ENCODE measurements at places on chromosomes 6 and 20.

- no peak for DNase-seq
Measured at GRCh38 chr6:97052896-97053295, 128.4 kb downstream of the KLHL32 start.

- peak; percentile 34 for DNase-seq
Measured at GRCh38 chr6:73394577-73395354, at the start of gene DDX43. Gene DDX43 (plus strand): TSS chr6:73394828. CDS start chr6:73394906, 78 bp downstream.

- no peak for DNase-seq
Measured at GRCh38 chr20:16209951-16210361, 363.3 kb downstream of the KIF16B start.

DNA sequence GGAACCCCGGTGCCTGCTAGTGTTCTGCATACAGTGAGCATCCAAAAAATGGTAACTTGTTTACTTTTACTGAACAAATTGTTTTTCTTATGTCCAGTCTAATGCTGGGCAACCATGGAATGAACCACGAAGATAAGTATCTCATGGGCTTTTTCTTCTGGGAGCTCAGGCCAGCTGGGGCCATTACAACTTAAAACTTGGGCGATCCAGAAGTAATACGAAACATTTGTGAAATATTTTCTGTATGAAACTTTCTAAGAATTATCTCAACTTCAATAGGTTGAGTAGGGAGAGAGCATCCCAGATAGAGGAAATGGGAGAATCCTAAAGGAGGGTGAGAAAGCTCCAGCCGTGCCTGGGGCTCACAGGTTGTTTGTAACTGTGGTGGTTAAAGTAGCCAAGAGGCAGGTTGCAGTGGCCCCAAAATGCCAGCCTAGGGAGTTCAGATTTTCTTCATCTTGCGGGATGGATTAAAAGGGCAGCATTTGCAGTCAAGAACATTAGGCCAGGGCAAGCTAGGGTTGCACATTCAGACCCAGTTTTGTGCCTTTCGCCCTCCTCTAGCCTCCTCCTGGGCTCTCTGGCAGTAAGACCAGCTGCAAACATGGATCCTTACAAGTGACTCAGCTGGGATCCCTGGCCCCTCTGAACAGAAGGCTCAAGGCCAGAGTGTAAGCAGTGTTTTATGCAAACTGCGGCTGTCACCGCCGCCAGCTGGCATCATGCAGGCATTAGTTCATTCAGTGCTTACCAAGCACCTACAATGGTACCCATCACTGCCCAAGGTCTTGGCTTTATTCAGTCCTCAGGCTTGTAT, 41.5 kb downstream of the ELMO2 start:
- DNase-seq, result no peak

DNA sequence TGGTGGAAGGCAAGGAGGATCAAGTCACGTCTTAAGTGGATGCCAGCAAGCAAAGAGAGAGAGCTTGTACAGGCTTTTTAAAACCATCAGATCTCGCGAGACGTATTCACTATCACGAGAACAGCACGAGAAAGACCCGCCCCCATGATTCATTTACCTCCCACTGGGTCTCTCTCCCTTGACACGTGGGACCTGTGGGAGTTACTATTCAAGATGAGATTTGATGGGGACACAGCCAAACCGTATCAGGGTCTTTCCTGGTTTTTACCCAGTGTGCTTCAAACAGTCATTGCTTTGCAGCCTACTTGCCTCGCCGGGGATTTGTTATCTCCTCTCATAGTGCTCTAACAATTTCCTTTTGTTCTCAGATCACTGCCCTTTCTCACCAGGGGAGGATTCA, 108.2 kb downstream of the UST start:
- no peak for DNase-seq

DNA sequence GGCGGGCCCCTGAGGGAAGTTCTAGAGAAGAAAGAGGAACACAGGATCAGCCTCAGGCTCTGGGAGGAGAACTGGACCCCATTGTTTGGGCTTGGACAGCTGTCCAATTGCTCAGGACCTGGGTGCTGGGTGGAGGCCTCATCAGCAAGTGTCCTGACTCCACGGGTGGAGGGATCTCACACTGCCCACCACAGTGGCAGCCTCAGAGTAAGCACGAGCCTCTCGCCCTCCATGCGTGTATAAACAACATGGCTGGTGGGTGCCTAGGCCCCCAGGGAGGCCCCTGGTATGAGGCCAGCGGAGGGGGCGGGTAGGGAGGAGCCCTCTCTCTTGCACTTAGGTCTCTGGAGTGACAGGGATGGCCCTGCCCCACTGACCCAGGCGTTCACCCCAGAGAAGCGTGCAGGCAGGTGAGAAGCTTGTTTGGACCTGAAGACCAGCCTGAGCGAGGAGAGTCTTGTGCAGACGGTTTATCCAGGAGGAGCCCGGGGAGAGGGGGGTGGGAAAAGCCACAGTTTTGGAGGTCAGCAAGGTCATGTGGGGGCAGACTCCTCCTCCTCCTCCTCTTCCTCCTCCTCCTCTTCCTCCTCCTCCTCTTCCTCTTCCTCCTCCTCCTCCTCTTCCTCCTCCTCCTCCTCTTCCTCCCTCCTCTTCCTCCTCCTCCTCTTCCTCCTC, 41.9 kb upstream of the BHLHE23 start:
- DNase-seq, result no peak

GRCh38 chr6:42958125-42958524, 2.4 kb upstream of the GNMT start:
- no peak for DNase-seq

DNA sequence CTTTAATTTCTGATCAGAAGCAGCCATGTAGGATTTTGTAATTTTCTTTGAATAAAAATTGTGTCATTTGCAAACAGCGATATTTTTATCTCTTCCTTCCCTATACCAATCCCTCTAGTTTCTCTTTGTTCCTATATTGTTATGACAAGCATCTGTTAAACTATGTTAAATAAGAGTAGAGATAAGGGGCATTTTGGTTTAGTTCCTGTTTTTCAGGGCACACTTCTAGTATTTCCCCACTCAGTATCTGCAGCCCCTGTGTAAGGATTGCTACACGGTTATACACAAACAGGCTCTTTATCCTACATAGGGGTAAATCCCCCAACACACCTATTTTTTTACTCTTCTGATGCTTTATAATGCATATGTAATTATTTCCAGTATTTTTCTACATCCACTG, 42.1 kb downstream of the TRERF1 start:
- DNase-seq, result no peak

- no peak for DNase-seq
Measured at GRCh38 chr20:41371371-41371770, 4.8 kb upstream of the EMILIN3 start.

GRCh38 chr20:371755-372542, 8.6 kb upstream of the TRIB3 start:
- no peak for DNase-seq

DNA sequence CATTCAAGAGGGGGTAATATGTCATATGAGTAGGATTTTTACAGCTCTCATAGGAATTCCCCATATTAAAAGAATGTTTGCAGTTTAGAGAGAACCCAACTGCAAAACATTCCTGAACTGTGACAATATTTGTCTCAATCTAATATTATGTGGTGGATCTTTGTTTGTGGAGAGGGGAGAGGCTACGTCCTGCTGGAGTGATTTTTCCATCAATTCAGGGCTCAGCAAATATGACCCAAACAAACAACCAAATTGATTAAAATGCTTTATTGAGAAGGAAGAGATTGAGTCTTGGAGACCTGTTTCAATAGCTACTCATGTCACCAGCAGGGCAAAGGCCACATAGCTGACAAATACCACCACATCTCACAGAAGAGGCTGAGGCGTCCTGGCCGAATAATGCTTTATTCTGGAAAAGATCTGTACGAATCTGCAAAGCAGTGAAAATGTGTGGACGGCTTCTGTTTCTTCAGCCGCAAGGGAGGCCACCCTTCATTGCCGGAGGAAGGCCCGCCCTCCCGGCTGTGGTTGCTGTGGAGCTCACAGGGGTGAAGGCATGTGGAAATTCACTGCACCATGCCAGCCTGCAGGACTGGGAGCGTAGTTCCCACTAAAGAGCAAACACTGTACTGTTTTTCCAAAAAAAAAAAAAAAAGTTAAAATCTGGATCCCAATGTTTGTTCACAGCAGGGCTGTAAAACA, 89.7 kb upstream of the QKI start:
- peak; percentile 73 for DNase-seq

DNA sequence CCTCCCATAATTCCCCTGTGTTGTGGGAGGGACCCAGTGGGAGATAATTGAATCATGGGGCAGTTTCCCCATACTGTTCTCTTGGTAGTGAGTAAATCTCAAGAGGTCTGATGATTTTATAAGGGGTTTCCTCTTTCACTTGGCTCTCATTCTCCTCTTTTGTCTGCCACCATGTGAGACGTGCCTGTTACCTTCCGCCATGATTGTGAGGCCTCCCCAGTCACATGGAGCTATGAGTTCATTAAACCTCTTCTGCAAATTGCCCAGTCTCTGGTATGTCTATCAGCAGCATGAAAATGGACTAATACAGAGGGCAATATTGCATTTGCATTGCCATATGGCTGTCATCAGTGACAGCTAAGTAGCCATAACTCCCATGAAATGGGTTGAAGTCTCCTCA, 63.2 kb downstream of the ZNF217 start:
- no peak for DNase-seq

DNA sequence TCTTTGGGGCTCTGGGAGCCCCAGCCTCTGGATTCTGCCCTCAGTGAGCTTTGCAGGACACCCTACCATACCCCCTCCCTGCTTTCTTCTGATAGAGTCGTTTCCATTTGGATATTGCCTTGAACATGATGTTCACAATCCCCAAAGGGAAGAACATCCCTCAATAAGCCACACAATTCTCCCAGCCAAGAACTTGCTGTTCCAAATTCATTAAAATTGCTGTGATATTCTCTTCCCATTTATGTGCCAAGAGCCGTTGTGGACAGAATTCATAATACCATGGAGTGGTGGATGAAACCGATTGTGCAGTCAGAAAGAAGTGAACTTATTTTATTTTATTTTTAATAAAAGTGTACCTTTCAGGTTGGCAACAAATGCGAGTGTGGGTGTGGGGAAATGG, 95.8 kb downstream of the DHX35 start:
- no peak for DNase-seq

- DNase-seq, result no peak
Measured at GRCh38 chr20:54278262-54278661, 70.4 kb downstream of the PFDN4 start.

DNA sequence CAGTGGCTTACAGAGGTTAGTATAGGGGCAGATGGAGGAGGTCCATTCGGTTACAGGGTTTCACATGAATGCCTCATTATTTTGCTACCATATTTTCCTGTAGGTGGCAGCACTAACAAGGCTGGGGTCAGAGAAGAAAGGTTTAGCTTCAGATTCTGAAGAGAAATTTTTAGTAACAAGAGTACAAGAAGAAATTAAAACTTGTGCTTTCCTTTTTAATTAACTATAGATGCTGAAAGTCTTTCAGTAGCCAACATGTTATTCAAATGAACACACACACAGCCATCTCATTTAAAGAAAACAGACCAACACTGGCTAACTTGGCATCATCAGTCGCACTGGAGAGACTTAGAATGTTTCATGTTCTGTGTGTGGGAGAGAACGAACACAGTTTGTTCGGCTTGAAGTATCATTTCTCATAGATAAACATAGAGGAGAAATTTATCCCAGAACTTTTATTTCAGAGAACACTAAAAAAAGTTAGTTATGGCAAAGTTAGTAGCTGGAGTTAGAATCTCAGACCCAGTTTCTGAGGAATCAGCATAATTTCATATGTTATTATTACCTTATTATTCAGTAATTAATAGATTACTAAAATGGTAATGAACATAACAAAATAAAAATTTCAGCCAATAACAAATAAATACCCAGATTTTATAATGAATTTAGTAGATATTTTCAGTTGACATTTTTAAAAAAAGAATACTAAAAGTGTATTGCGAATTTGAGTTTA, 314.0 kb upstream of the RSPO3 start:
- DNase-seq, result no peak

GRCh38 chr6:36759148-36759759, 61.6 kb downstream of the RAB44 start:
- peak; percentile 88 for DNase-seq

DNA sequence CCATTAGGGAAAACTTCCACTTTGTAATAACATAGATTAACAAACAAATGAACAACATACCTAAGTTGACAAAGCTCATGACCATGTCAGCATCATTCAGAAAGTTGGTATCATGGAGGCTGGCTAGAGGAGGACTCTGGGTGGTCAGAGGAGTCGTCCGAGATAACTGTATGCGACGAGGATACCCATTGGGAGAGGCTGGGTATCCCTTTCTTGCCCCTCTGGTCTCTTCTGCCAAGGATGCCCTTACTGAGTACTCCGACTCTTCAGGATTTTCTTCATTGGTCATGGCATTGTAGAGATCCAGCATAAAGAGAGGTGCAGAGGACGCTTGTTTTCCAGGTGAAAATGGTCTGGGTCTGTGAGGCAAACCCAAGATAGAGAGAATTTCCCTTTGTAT, 1.1 kb downstream of the BMP5 start:
- DNase-seq, result peak; percentile 52

DNA sequence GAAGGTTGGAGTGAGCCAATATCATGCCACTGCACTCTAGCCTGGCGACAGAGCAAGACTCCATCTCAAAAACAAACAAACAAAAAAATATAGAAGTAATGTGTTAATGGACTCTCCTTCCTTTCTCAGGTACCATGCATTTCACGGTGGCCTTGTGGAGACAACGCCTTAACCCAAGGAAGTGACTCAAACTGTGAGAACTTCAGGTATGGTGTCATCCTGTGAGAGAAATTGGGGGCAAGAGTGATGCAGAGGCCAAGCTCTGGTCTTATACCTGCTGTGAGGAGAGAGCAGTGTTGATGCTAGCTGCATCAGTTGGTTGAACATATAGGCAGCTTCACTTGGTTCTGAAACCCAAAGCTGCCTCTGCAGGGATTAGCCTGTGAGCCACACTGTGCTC, 6.2 kb downstream of the ITCH start:
- DNase-seq, result no peak

DNA sequence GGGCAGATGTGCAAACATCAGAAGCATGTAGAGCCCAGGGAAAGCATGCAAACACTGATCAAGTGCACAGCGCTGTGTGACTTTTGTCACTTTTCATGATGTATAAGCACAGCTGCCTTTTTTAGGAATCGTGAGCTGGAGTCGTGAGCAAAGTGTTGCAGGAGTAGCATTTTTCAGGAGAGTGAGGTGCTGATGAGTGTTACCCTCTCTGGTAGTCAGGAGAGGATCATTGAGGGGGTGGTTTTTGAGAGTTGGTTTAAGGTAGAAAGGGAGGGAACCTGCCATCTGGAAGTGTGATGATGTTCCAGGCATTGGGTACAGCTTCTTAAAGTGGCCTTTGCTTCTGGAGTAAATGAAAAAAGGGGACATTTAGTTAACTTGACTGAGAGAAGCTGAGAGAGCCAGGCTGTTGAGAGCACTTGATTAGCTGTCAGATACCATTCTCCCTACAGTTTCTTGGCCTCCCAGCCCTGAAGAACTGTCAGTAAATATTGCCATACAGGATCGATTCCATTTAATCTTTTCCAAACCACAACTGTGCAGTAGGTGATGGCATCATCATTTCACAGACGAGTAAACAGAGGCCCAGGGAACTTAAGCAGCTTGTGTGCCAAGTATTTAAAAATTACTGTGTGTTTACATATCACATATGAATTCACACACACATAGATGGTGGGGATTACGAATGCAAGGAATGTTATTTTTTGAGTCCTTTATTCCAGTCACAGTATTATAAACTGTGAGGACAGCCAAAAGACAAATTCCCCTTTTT, 28.9 kb downstream of the TPD52L1 start:
- no peak for DNase-seq

Measured in left hindlimb (tissue), 1 donor.